CD4-positive, alpha-beta memory T cell (primary cell): ENCODE measurements at places on chromosomes 3 and 15. TPM values are rescaled to one million over a fixed set of nuclear protein-coding genes. Genes with fewer than 3 reads are reported as not detected.
A peak's percentile ranks its signal among the peaks of the same experiment; 100 is the strongest.

GRCh38 chr3:17052363-17052762 lies 167.6 kb downstream of the PLCL2 start:
- H3K36me3 ChIP-seq: no peaks in the 10 kb centered on the region
- no peak for DNase-seq
- no peaks in the 10 kb centered on the region for H3K27me3 ChIP-seq
- no peak overlapping the region for H3K4me3 ChIP-seq
- H3K4me1 ChIP-seq: peaks cover 13% of the 10 kb centered on the region

- no peaks in the 10 kb centered on the region for H3K27me3 ChIP-seq
- H3K36me3 ChIP-seq: no peaks in the 10 kb centered on the region
- H3K4me3 ChIP-seq: no peak overlapping the region
- DNase-seq: no peak
- H3K27ac ChIP-seq: no peak overlapping the region
- no peaks in the 10 kb centered on the region for H3K4me1 ChIP-seq
Observed at GRCh38 chr3:126557761-126558160, 971 bp downstream of the C3orf22 start.

DNA sequence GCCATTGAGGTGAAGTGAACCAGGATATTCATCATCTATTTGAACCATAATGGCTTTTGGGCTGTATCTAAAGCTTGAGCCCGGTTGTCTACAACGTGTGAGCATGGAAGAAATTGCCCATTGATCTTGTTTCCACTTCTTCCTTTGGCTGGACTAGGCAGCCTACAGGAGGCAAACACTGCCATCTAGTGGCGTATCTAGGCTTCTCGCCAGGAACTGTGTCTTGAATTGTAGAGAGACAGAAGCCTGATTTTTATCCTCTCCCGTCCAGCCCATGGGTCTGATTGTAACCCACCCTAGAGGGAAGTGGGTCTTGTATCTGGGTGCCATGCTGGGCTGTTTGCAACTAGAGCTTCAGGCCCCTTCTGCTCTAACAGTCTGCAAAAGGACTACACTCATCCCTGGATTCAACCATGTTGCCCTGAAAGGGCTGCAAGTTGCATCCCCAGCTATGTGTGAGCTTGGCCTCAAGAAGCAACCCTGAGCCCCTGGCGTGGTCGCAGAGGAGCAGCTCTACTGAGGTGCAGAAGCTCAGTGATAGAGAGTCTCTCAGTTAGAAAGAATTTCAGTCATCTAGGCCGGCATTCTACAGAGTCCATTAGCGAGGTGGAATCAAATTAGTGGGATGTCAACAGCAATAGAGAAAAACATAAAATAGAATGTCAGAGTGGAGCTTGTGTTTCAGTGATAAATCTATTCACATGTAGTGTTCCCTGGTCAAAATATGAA lies 170.2 kb upstream of the UMPS start:
- H3K4me1 ChIP-seq: no peaks in the 10 kb centered on the region
- no peak overlapping the region for H3K4me3 ChIP-seq
- no peak overlapping the region for H3K27ac ChIP-seq
- DNase-seq: peak; percentile 38
- H3K27me3 ChIP-seq: peaks cover 1% of the 10 kb centered on the region
- no peaks in the 10 kb centered on the region for H3K36me3 ChIP-seq

GRCh38 chr15:47801522-47801921 lies 84.2 kb downstream of the SEMA6D start:
- H3K4me1 ChIP-seq: no peaks in the 10 kb centered on the region
- no peak for DNase-seq
- H3K4me3 ChIP-seq: no peak overlapping the region
- no peaks in the 10 kb centered on the region for H3K27me3 ChIP-seq
- no peak overlapping the region for H3K27ac ChIP-seq

GRCh38 chr15:66231394-66232266 lies 21.9 kb downstream of the MEGF11 start:
- no peak overlapping the region for H3K27ac ChIP-seq
- no peaks in the 10 kb centered on the region for H3K36me3 ChIP-seq
- DNase-seq: no peak

DNA sequence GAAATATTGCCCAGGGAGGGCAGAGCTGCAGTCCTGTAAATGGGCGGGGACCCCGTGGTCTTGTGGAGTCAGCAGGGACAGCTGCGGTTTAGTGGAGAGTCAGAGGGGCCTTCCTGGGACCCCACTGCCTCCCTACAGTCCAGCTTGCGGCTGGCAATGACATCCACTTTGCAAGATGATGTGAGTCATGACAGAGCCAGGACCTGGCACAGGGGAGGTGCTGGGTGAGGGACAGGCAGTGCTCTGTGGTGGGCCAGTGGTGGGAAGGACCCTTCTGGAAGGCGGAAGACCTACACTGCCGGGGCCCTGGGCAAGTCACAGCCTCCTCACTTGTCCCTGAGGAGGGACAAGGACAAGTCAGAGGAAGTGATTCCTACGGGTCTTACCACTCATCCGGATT lies 17.8 kb downstream of the APBA2 start:
- H3K27ac ChIP-seq: no peak overlapping the region
- H3K4me1 ChIP-seq: peaks cover 3% of the 10 kb centered on the region
- H3K4me3 ChIP-seq: no peak overlapping the region
- no peaks in the 10 kb centered on the region for H3K27me3 ChIP-seq

GRCh38 chr3:38958026-38958720 lies 93.6 kb downstream of the SCN11A start:
- no peaks in the 10 kb centered on the region for H3K4me1 ChIP-seq
- no peak for DNase-seq
- no peak overlapping the region for H3K4me3 ChIP-seq
- no peak overlapping the region for H3K27ac ChIP-seq

- no peaks in the 10 kb centered on the region for H3K4me1 ChIP-seq
- no peak overlapping the region for H3K27ac ChIP-seq
- no peaks in the 10 kb centered on the region for H3K27me3 ChIP-seq
- H3K4me3 ChIP-seq: no peak overlapping the region
- H3K36me3 ChIP-seq: no peaks in the 10 kb centered on the region
Observed at GRCh38 chr3:127783642-127784160, 38.6 kb downstream of the MGLL start.

DNA sequence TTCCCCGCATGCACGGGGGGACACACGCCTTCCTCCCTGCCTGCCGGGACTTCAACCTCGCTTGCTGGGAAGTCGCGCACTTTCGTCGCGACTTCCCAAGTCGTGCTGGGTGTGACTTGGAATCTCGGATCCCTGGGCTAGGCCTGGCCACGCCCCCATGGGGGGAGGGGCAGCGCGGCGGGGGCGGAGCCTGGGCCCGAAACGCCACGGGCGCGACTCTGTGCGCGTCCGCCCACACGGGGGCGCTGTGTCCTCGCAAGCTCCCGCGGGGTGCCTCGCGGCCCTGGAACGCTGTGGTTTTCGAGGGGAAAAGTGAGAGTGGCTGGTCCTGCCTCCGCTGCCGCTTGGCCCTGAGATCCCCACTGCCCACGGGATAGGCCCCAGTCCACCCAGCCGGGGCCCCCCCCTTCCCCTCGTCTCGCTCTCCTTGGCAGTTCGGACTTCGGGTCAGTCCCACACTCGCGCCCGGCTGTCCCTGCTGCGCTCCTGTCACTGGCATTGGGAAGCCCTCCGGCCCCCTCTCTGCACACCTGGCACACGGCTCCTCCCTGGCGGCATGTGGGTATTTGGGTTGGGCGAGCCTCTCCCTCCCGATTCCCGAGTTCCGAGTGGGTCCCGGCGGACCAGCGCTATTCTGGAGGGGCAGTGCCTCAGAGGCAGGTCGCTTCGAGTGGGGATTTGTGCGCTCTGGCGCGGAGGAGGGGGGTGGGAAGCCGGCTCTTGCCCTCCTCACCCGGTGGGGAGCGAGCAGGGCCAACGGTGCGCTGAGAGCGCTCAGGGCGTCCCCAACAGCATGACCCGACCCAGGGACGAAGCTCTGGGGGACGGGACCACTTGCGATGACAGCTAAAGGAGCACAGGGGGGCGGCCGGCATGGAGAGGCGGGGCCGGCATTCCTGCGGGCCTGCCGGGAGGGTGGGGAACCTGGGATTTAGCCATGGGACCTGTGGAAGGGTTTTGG lies 23.6 kb downstream of the SEC61A1 start:
- no peaks in the 10 kb centered on the region for H3K27me3 ChIP-seq
- peaks cover 20% of the 10 kb centered on the region for H3K4me1 ChIP-seq
- peak overlapping the region; percentile 14 for H3K27ac ChIP-seq
- DNase-seq: peak; percentile 81

DNA sequence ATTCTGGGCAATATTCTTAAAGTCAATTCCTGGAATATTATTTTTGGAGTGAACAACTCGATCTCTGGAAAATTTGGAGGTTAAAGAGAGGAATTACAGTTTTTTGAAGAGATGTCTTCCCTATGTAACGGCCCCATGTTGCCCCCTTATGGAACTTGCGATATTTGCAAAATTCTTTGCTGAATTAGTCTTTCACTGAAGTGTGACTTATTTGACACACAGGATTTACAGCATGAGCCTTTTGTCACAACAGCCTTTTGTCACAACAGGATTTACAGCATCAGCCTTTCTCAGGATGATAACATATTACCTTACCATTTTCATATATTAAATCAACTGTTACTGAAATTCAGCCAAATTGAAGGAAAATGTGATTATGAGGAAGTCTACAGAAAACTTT lies 37.8 kb upstream of the SPTSSB start:
- H3K36me3 ChIP-seq: no peaks in the 10 kb centered on the region
- peak; percentile 56 for DNase-seq
- no peak overlapping the region for H3K4me3 ChIP-seq
- no peak overlapping the region for H3K27ac ChIP-seq

- no peak overlapping the region for H3K27ac ChIP-seq
- DNase-seq: no peak
- H3K27me3 ChIP-seq: no peaks in the 10 kb centered on the region
- no peaks in the 10 kb centered on the region for H3K36me3 ChIP-seq
- H3K4me3 ChIP-seq: no peak overlapping the region
- H3K4me1 ChIP-seq: peaks cover 10% of the 10 kb centered on the region
Observed at GRCh38 chr15:43251185-43251870, 15.4 kb downstream of the TGM5 start.

- H3K27ac ChIP-seq: no peak overlapping the region
- no peak for DNase-seq
- H3K4me3 ChIP-seq: no peak overlapping the region
- no peaks in the 10 kb centered on the region for H3K36me3 ChIP-seq
- no peaks in the 10 kb centered on the region for H3K27me3 ChIP-seq
- no peaks in the 10 kb centered on the region for H3K4me1 ChIP-seq
Observed at GRCh38 chr3:18224426-18224825, 200.7 kb downstream of the SATB1 start.

DNA sequence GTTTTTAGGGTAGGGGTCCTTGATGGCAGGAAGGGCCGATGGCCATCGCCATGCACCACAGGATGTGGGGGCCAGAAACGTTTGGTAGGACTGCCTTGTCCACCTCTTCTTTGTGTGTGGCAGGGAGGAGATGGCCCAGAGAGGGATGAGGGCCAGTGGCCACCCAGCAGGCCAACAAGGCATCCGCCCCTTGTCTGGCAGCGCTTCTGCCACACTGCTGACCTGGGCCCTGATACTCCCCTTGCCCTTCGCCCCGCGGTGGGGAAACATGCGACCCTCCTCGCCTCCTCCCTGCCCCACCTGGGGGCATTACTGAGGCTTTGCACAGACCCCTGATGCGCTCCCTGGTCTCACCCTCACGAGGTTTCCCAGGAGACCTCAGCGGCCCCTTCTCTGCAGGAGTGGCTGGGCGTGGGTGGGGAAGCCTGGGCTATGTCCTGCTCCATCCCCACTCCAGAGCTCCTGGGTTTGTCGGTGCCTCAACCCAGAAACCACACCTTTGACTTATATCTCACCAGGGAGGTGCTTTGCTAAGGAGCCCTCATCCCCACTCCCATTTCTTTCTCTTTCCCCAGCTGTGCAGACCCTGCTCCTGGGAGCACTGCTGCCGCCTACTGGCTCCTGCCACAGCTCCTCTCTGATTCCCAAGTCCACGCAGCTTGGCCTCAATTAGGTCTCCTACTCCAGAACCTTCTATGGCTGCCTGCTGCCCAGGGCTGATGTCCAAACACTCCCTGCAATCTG lies 38.7 kb downstream of the FEM1B start:
- no peaks in the 10 kb centered on the region for H3K27me3 ChIP-seq
- no peak overlapping the region for H3K4me3 ChIP-seq
- no peaks in the 10 kb centered on the region for H3K4me1 ChIP-seq
- DNase-seq: no peak
- H3K36me3 ChIP-seq: no peaks in the 10 kb centered on the region

DNA sequence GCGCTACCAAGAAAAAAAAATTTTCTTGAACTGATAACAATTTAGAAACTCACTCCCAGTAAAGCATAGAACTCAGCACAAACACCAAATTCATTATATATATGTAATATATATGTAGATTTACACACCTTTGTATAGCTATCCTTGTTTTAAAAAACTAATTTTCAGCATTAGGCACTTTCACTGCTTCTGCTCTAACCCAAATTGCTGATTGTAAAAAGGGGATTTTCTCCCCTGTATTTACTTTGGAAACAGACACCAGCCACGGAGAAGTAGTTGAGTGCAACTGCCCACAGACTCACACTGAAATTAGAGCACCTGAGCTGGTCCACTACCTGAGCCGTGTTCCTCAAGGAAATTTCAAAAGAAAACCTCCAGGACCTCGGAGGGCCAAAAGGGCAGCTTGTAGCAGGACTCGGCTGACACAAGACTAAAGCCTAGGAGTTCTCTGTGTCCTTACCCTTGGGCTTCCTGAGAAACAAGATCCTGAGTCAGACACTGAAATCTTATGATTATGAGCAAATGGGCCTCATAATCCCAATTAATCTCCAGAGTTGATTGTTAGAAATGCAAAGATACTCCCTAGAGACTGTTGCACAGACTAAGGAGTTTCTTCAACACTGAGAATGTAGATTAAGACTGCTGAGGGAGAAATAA lies 106.0 kb downstream of the TNIK start:
- no peaks in the 10 kb centered on the region for H3K27me3 ChIP-seq
- H3K4me3 ChIP-seq: no peak overlapping the region
- H3K4me1 ChIP-seq: peaks cover 48% of the 10 kb centered on the region
- H3K27ac ChIP-seq: no peak overlapping the region
- H3K36me3 ChIP-seq: no peaks in the 10 kb centered on the region
- DNase-seq: no peak

- no peak for DNase-seq
- peaks cover 18% of the 10 kb centered on the region for H3K36me3 ChIP-seq
- no peaks in the 10 kb centered on the region for H3K4me1 ChIP-seq
- H3K27me3 ChIP-seq: no peaks in the 10 kb centered on the region
- H3K4me3 ChIP-seq: no peak overlapping the region
- no peak overlapping the region for H3K27ac ChIP-seq
Observed at GRCh38 chr3:57856675-57857074, 100.6 kb downstream of the SLMAP start.

Gene LSAMP
- not detected for total RNA-seq

Gene SKOR1
- total RNA-seq: 0.38 TPM

Gene PSMD6
- total RNA-seq: 65.7 TPM

Gene HHATL
- total RNA-seq: not detected

Gene POMGNT2
- total RNA-seq: 5.4 TPM

Gene SCN5A
- 0.12 TPM for total RNA-seq

Gene RTP3
- total RNA-seq: not detected

Gene BSN
- total RNA-seq: 0.15 TPM

Gene GPR160
- total RNA-seq: 14.9 TPM

Gene LINGO1
- not detected for total RNA-seq

Gene BRPF1
- total RNA-seq: 40.5 TPM

Gene IGSF10
- total RNA-seq: not detected
